ENCODE measurements at places on chromosomes 16 and 17.
A peak's percentile ranks its signal among the peaks of the same experiment; 100 is the strongest.

DNA sequence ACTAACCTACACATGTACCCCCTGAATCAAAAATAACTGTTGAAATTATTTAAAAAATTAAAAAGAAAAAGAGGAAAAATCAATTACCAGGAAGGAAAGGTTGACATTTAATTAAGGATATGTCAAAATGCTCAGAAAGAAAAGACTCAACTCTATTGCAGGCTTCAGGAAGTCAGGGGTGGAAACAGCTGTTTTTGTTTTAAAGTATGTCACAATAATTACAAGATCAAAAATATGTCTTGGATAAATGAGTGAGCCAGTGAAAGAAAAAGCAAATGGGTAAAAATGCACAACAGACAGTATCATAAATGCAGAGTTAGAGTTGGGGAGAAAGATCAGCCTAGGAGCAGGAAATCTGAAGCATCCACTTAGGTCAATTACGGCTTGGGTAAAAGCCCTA is 146.0 kb downstream of the CDH11 start:
- DNase-seq = no peak

- no peak for DNase-seq
These were observed 17.4 kb downstream of the ADGRG1 start for GRCh38 chr16:57645691-57646387.

- DNase-seq = no peak
These were observed 100.3 kb downstream of the TANC2 start for GRCh38 chr17:63066158-63066813.

GRCh38 chr16:75086281-75086680 is 30.3 kb downstream of the LDHD start:
- DNase-seq = no peak

DNA sequence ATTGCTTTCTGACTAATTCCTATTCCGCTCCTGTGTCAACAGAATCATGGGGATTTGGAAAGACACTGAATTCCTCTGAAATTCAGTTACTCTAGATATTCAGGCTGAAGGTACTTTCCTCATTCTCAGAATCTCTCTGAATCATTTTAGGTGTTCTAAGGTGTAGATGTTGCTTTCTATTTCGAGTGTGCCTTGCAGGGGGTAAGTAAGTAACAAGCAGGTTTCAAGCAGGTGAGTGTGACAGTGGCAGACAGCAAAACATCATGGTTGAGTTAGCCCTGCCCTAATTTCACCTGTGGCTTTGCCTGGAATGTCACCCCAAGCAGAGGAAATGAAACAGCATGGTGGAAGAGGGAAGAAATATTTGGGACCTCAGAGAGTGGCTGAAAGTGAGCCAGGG is 75.1 kb downstream of the SHISA9 start:
- DNase-seq = no peak

DNA sequence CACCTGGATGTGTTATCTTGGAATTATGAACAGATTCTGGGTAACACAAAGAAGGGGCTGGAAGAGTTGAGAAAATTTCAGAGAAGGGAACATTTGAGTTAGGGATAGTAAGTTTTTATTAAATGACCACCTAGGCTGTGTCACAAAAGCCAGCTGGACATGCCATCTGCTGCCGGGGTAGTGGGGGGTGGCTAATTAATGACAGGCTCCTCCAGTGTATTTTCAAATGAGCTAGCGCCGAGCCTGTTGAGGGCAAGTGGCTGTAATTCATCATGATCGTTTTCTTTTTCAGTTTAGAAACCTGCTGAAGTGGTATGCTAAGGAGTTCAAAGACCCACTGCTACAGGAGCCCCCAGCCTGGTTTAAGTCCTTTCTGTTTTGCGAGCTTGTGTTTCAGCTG is 6.2 kb downstream of the TMEM97 start:
- DNase-seq = no peak

- DNase-seq = no peak
These were observed 27.8 kb downstream of the NAGPA start for GRCh38 chr16:5005916-5006315.

- no peak for DNase-seq
These were observed 2.8 kb downstream of the MEOX1 start for GRCh38 chr17:43658900-43659299.

- DNase-seq = no peak
These were observed 16.9 kb upstream of the MAP3K14 start for GRCh38 chr17:45333702-45334092.

DNA sequence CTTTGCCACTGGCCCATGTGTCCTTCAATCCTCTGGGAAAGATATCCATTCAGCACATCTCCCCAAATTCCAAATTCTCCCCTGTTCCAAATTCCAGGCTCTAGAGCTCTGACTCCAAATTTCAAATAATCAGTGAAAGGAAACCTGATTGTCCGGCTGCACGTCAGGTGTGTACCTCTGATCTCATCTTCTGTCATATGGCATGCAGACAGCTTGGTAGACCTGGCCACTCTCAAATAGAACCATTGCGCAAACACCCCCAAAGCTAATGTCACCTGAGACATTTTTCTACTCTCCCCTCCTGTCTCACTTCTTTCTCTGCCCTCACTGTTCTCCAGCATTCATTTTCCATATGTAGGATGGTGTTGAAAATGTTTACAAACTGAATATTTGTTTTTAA is 337.0 kb upstream of the DYNLRB2 start:
- DNase-seq = no peak

DNA sequence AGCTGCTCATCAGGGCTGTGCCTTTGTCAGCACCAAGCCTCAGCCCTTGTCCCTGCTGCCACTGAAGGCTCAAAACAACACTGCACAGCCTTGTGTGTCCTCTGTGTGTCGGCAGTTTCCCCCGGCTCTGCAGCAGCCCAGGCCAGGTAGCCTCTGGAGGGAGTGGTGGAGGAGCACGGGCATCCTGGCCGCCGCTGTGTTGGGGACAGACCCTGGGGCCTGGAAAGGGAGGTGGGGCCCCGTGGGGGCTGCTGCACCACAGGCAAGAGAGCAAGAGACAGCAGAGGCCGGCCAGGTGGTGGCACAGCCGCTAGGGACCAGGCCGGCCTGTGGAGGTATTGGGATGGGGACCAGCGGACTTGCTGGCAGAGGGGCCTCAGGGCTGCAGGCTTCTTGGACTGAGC is 96.9 kb upstream of the ZNF750 start:
- DNase-seq = no peak

- DNase-seq = no peak
These were observed 25.6 kb downstream of the CMC2 start for GRCh38 chr16:80981103-80981502.

DNA sequence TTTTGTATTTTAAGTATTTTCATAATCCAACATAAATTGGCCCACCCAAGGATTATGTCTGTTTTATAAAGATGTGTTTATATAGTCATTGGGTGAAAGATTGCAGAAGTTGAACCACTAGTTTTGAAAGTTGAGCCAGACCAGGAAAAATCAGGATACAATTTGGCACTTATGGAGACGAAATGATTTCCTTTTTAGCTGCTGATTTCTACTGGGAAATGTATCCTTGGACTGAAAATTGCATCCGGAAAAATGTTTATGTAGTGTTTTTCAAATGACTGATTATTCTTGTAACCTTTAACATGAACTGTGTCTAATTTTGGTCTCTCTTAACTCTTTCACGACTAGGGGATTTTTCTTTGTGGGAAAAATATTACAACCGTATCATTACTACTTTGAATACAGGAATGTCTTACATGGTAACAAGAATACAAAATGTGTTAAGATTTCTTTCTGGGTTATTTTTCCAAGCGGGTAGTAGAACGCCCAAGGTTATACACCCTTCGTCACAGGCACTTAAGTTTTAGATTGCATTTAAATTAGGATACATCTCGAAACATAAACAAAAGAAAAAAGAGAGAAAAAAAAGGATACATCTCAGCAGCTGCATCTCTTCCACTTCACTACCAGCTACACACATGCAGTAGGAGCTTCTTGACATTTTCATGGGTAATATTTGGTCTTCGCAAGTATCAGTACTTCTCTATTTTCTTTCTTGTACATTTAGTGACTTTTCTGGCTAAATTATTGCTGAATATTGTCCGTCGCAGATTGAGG is 273.0 kb upstream of the TBX2 start:
- DNase-seq = no peak

DNA sequence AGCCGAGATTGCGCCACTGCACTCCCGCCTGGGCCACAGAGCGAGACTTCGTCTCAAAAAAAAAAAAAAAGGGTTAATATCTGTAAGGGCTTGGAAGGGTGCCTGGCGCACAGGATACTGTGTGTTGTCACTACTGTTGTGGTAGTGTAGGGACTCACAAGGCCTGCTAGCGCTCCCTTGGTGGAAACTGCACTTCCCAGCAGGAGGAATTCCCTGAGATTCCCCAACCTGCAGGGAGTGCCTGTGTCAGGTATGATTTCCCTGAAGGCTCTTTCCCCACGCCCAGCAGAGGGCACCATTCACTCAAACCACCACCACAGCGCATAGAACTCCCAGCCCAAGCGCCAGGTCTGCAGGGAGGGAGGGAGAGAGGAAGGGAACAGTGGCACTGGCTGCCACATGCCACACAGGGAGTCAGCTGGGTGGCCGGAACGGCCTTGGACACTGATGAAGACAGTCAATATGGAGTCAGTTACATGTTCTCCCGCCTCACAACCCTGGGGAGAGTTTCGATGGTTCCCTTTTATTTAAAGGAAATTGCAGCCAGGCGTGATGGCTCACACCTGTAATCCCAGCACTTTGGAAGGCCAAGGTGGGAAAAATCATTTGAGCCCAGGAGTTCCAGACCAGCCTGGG is 32.7 kb upstream of the CDH1 start:
- DNase-seq = peak; percentile 65

GRCh38 chr16:88773812-88774291 is 11.2 kb downstream of the PIEZO1 start:
- no peak for DNase-seq

DNA sequence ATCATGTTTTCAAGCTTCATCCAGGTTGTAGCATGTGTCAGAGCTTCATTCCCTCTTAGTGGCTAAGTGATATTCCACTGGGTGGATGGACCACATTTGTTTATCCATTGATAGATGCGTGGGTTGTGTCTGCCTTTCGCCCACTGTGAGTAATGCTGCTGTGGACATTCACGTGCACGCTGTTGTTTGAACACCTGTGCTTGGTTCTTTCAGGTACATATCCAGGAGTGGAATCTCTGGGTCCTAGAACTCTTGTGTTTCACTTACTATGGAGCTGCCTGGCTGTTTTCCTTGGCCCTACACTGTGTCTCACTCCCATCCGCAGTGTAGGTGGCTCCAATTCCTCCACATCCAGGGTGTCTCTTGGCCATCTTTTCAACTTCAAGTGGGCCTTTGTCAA is 224.2 kb downstream of the C16orf95 start:
- DNase-seq = no peak

- no peak for DNase-seq
These were observed 2.9 kb downstream of the SMPD3 start for GRCh38 chr16:68445458-68445857.
